NCI-H524 (cell line): ENCODE measurements at places on chromosomes 6 and 20.
A peak's percentile ranks its signal among the peaks of the same experiment; 100 is the strongest.

- DNase-seq = no peak
Measured at GRCh38 chr6:116277124-116277523, 2.6 kb downstream of the TSPYL1 start.

GRCh38 chr6:40066372-40066771 is 132.1 kb upstream of the MOCS1 start:
- DNase-seq = no peak

DNA sequence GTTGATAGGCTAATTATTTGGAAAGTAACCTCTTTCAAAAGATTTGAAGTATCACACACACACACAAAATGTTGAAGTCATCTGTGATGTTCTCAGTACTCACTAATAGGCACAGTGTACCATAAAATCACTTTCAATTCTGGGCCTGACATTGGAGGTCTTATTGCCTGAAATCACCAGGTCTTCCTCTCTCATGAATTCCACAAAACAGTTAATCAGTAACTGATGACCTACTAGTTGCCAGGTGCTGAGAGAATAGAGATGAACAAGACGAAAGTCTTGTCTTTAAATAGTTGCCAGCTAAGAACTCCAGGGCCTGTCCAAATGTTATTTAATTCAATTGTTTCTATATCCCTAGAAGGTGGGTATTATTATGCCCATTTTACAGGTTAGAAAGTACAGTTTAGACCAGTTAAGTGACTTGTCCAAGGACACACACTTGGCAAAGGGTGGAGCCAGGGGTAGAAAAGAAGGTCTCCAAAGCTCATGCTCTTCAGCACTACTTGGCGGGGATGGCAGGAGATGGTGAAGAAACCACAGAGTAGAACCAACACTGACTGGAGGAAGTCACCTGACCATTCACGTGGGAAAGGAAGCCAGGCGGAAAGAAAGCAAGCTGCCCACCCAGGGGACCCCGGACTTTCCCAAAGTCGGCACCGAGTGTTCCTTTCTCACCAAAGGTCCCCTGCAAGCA is 116.4 kb downstream of the KIF6 start:
- DNase-seq = no peak

DNA sequence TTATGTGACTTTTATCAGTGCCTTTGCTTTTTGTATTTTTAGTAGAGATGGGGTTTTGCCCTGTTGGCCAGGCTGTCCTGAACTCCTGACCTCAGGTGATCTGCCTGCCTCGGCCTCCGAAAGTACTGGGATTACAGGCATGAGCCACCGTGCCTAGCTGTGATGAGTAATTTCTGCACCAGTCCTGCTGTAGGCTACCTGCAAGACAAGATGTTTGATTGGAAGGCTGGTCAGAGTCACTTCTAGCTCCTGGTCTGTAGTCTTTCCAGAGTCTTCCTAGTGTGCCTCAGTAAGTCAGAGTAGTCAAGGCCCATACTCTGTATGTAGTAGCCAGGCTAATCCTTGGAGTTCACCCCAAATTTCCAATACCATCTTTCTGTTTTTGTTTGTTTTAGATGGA is 8.9 kb downstream of the TIAM2 start:
- DNase-seq = no peak

DNA sequence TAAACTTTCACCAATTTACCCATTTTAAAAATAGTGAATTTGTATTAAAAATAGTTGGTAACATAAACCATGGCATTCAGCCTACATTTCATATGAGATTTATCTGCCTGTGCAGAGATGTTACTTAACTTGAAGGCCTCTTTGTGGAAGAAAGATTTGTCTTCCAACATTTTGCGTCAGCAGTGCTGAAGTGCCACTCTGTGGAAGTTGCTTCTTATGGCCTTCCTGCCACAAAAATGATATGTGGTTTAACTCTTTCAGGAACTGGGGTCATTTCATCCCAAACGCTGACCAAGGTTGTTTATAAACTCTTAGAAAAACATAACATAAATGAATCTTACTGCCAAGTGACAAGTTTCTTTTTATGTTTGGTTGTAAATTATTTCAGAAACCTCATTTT is 246.8 kb downstream of the ARID1B start:
- no peak for DNase-seq

- no peak for DNase-seq
Measured at GRCh38 chr6:159312206-159312605, 143.0 kb downstream of the FNDC1 start.

- DNase-seq = no peak
Measured at GRCh38 chr6:57173056-57173885, 1.1 kb downstream of the BAG2 start.

- DNase-seq = no peak
Measured at GRCh38 chr20:2279253-2279779, 16.5 kb upstream of the TGM3 start.

DNA sequence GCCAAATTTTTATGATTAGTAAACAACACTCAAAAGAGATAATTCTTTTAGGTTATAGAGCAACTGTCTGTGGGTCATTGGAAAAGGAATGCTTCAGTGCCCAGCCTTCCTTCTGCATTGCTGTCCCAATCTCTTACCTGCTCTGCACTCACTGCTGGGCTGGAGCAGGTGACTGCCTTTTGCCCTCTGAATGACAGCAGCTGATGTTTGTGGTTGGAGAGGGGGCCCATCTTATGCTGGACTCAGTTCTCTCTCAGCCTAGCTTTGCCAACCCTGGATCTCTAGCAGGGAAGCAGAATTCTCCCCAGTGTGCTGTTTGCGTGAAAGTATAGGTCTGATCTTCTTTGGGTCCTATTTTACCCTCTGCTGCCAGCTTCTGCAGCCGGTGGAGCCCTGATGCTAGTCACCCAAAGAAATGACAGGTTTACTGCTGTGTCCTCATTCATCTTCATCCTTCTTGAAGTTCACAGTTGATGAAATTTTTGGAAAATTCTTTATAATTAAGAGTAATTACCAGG is 193.5 kb downstream of the ARID1B start:
- DNase-seq = no peak

GRCh38 chr6:17899491-17899890 is 87.9 kb downstream of the KIF13A start:
- no peak for DNase-seq

- DNase-seq = no peak
Measured at GRCh38 chr6:34125939-34126338, 19.9 kb downstream of the GRM4 start.

DNA sequence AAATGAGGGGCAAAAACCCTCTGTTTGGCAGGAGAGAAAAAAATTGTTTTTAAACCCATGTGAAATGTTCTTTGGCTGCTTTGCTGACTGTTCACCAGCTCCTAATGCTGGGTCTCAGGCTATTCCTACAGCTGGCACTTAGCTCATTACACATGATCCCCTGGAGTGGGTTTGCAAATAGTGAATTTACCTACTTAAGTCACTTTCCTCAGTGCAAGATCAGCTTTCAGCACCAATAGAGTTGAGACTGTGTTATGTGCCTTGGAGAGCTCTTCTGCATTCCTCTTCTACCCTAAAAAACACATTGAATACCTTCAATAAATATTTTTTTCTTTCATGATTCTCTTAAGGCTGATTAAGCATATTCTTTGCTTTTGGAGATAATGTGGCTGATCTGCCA is 58.4 kb upstream of the PRDM1 start:
- DNase-seq = peak; percentile 21

- DNase-seq = no peak
Measured at GRCh38 chr6:108134213-108134970, 31.4 kb upstream of the NR2E1 start.

GRCh38 chr6:101266063-101266462 is 127.4 kb upstream of the GRIK2 start:
- no peak for DNase-seq

- DNase-seq = no peak
Measured at GRCh38 chr6:154297721-154298120, 58.9 kb downstream of the IPCEF1 start.

DNA sequence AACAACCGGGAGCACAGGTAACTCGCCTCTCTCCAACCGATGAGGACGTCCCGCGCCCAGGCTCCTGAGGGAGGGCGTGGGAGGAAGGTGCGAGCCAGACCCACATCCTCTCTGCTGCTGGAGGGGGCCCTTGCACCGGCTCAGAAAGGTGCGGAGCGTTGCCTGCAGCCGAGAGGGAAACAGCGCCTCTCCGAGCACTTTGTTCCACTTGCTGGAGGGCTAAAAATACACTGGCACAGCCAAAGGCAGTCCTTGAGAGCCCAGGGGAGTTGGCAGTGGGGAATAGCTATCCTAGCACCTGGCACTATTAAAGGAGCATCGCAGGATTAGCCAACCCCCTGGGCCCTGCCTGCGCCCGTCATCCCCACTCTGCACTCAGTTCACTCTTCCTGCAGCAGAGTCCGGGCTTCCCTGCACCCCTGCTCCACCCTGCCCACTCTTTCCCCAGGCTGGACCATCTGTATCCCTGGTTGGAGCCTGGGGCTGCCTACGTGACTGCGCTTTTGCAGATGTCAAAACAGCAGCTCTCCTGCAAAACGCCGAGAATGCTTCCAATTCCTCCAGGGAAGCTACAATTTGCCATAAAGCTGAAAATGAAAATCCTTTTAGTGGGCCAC is 108.9 kb downstream of the SNX5 start:
- DNase-seq = peak; percentile 49

- DNase-seq = no peak
Measured at GRCh38 chr6:77324866-77325265, 138.4 kb downstream of the HTR1B start.

GRCh38 chr20:58389968-58390658 is 1.1 kb downstream of the VAPB start:
- DNase-seq = no peak

DNA sequence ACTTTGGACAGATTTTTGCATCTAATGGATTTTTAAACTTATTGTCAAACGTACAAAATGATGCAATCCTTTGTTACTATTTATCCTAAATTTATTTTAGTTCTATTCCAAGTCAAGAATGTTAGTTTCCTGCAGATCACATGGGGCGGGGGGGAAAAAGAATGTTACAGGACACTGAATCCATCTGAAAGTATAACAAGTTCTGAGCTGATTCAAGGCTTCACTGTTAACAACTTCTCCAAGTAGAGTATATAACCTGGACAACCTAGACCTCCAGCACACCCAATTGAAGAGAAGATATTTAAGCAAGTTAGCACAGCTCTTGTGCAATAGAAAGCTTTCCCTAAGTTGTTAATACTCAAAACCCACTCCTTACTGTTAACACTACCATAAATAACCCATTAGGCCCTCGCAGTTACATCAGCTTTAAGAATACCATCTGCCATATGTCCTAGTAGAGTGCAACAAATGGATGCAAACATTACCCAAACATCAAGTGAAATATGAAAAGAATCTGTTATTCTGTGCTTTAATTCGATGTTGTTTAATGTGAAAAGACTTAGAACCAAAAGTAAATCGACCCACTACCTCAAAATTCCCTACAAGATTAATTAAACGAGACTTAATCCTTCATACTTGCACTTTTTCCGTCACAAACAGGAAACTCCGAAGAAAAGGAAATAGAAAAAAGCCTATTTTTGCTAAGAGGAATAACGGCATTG is 1.3 kb downstream of the SEC63 start:
- peak; percentile 68 for DNase-seq

GRCh38 chr6:85016726-85017125 is 252.3 kb upstream of the TBX18 start:
- no peak for DNase-seq

GRCh38 chr6:157172830-157173536 is 150.3 kb downstream of the TMEM242 start:
- no peak for DNase-seq

DNA sequence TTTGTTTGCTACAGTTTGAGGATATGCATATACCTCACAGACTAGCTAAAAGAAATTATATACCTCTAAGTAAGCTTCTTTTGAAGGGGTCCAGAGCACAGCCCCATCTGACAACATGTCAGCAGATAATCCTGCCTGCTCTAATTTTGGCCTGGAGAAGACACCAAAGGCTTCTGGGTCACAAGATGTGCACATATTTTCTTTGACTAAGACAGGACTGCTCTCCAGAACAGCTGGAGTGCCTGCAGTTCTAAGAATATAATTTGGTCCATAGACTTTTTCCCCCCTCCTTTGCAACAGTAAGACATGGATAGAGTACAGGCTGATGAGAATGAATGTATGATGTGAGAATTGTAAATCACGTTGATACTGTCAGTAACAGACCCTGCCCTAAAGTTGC is 107.9 kb upstream of the KCNK16 start:
- DNase-seq = peak; percentile 53

DNA sequence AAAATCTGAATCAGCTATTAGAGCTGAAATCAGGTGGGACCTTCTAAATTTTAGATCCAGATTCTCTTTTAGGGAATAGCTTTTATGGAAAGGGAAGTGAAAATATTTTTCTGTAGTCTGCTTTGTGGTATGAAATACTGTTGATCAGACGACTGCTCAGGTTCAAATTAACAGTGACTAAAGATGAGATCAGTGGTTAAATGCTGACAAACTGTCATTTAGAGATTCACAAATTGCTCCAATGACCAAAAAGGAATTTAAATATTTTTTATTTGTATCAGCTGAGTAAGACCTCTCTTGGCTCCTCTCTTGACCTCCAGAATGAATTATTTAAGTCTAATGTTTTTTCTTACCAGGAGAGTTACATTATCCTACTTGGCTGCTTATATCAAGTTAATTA is 77.3 kb downstream of the KCNQ5 start:
- no peak for DNase-seq

DNA sequence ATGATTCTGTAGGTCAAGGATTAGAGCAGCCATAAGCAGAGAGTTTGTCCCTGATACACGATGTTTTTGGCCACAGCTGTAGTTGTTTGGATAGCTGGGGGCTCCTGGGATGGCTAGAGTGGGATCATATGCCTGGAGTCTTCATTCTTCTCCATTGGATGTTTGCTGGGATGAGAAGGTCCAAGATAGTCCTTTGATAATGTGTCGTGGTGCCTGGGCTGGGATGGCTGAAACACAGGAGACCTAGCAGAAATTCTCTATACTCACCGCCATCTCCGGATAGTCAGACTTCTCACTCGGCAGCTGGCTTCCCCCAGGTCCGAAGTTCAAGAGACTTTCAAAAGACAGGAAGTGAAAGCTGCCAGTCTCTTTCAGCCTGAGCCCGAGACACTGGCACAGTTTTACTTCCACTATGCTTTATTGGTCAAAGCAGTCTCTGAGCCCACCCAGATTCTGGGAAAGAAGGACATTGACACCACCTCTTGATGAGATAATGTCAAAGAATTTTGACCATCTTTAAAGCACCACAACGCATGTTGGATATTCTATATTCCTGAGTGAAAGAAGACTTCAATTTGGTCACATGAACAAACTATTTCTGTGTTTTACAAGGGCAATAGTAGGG is 16.0 kb downstream of the MARCKS start:
- DNase-seq = no peak
